ENCODE measurements at places on chromosomes 6 and 20.
A peak's percentile ranks its signal among the peaks of the same experiment; 100 is the strongest.

DNA sequence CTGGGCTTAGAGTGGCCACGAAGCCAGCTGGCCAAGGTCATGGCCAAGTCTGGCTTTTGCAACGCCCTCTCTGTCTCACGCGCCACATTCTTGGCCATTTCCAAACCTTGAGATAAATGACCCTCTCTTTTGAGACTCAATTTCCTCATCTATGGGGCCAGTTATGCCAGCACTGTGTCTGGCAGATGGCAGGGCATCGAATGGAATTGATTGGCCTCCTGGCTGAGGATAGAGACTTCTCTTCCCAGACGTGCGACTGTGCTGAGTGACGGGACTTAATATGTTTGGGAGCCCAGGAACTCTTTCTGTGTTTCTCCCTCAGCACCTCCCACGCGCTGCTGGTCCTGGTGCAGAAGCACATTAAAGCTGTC lies 7.6 kb downstream of the BPIFB2 start:
- DNase-seq: no peak

GRCh38 chr20:6668546-6668945 lies 98.9 kb upstream of the BMP2 start:
- no peak for DNase-seq

GRCh38 chr6:109023356-109023925 lies 71.2 kb downstream of the SESN1 start:
- no peak for DNase-seq

- DNase-seq: peak; percentile 65
These were observed 20.1 kb downstream of the MRPS18A start for GRCh38 chr6:43667245-43668150.

DNA sequence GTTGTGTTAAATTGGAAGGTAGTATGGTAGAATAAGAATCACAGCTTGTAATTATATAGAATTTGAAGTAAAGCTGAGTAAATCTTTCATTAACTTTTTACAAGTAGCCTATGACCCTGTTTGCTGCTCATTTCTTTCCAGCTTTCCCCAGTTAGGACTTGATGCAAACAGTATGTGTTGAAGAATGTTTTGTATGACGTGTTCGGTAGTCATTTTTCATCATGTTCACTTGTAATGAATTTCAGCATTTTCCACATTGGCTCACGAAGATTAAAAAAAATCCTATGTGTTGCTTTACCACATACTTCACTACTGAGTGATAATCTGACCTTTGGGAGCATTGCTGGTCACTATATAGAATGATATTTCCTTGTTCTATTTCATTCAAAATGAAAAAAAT lies 162.4 kb downstream of the CDKAL1 start:
- DNase-seq: no peak

GRCh38 chr6:12149944-12150510 lies 137.9 kb downstream of the HIVEP1 start:
- no peak for DNase-seq

Data from bronchial epithelial cell (primary cell).